ENCODE measurements at places on chromosomes 13 and 19.

GRCh38 chr13:93079294-93079693 is 147.3 kb upstream of the GPC6 start:
- no peak for DNase-seq

- DNase-seq, result no peak
These were observed 65.0 kb downstream of the TBC1D4 start for GRCh38 chr13:75417012-75417384.

DNA sequence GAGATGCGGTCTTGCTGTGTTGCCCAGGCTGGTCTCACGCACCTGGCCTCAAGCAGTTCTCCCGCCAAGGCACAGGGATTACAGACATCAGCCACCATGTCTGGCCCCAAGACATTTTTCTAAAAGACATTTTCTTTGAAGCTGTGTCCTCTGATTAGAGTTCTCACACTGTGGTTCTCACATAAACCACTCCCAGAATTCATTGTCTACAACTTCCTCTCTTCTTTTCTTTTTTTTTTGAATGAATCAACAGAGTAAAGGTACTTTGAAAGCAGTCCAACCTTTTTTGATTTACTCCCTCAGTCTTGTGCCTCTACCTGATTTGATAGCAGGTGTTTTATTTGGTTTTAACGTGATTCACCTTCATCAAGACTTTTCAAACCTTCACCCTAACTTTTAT is 14.3 kb upstream of the SHD start:
- no peak for DNase-seq

DNA sequence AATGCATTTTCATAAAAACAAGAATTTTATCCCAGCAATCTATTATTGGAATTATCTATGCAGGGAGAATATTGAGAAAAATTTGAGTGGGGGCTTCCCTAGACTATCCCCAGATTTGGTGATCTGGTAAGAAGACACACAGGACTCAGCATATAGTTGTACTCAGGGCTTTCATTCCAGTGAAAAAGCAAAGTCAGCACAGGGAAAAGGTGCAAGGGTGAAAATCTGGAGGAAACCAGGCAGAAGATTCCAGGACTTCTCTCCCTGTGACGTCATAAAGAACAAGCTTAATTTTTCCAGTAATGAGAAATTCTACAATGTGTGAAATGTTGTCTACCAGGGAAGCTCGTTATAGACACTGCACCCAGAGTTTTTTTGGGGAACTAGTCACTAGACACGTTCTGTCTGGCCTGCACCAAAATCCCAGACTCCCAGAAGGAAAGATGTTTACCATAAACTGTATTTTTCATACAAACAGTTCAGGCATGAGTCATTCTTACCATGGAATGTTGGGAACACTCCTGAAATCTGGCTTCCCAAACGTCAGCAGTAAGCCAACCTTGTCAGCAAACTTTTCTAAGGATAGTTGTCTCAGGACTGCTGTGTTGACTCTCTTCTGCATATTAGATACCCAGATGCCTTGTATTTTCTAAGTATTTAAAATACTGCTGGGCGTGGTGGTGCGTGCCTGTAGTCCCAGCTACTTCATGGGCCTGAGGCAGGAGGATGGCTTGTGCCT is 107.4 kb downstream of the DNAJC3 start:
- DNase-seq, result peak; percentile 22

GRCh38 chr13:26528527-26528926 is 29.0 kb upstream of the WASF3 start:
- no peak for DNase-seq
